CD8-positive, alpha-beta memory T cell (primary cell): ENCODE measurements at places on chromosomes 3 and 15.

DNA sequence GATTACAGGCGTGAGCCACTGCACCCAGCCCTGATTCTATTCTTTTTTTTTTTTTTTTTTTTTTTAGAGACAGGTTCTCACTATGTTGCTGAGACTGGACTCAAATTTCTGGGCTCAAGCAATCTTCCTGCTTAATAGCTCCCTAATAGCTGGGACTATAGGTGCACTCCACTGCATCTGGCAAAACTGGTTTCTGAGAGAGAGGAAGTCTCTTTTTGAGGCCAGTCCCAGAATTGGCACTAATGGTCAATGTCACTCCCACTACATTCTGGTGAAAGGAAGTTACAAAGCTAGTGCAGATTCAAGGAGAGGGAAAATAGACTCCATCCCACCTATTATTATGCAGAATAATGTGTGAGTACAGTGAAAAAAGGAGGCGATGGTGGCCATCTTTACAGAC lies 5.8 kb upstream of the TGFBR2 start:
- no peak for DNase-seq
- H3K36me3 ChIP-seq = no peaks in the 10 kb centered on the region
- H3K4me1 ChIP-seq = peaks cover 54% of the 10 kb centered on the region

- H3K4me3 ChIP-seq = no peak overlapping the region
- H3K27ac ChIP-seq = no peak overlapping the region
- H3K4me1 ChIP-seq = peaks cover 32% of the 10 kb centered on the region
- no peak for DNase-seq
Measured at GRCh38 chr3:44867421-44868111, 5.9 kb downstream of the TMEM42 start.

- no peaks in the 10 kb centered on the region for H3K36me3 ChIP-seq
- DNase-seq = no peak
- H3K4me3 ChIP-seq = no peak overlapping the region
- no peaks in the 10 kb centered on the region for H3K27me3 ChIP-seq
Measured at GRCh38 chr3:52831500-52832301, 1.2 kb upstream of the ITIH4 start.

DNA sequence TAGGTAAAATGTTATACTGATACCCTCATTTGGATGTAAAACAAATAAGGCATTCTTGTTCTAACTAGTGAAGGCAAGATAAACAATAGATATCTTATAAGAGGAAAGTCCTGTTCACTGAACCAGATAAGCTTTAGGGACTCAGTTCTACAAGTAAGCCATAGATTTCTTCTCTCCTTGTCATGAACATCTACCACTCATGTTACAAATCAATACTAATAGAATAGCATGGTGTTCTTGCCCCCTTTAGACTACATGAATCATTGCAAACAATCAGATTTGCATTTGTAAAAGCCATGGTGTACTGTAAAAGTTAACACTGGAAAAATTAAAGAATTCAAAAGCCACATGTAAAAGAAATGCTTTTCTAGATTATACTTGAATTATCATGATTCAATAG lies 500.1 kb downstream of the NLGN1 start:
- no peaks in the 10 kb centered on the region for H3K27me3 ChIP-seq
- no peaks in the 10 kb centered on the region for H3K4me1 ChIP-seq
- no peak for DNase-seq
- H3K4me3 ChIP-seq = no peak overlapping the region
- H3K36me3 ChIP-seq = no peaks in the 10 kb centered on the region

DNA sequence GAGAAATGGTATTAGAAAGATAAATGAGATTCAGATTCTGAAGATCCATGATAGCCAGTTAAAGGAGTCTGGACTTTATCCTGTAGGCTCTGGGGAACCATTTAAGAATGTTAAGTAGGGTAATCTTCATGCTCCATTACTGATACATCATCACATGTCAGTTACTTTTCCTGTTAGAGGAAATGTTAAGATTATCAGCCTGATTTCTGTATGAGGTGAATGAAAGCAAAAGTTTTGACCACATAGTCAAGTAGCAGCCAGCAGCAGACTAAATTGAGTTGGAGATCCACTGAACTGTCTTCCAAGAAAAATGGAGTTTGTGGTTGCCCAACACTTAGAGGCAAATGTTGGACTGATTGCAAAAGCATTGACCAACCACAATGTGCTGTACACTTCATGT lies 4.7 kb upstream of the COPB2 start:
- H3K27ac ChIP-seq = no peak overlapping the region
- H3K4me1 ChIP-seq = peaks cover 4% of the 10 kb centered on the region
- no peak for DNase-seq
- no peaks in the 10 kb centered on the region for H3K36me3 ChIP-seq
- no peak overlapping the region for H3K4me3 ChIP-seq

DNA sequence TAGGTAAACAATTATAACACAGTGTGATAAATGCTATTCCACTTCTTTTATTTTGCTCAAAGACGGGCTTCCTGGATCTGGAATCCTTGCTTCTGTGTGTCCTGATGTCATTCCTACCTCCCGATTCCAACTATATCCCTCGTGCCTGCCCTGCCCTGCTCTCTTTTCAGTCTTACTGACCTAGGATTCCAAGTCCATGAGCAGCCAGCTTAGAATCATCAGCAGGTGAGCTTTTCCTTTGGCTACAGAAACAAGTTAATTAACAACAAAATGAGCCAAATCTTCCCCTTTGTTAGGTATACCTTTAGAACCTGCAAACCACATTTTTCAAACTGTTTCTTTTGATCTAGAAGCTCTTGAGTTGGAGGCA lies 21.9 kb upstream of the KPNA1 start:
- no peak overlapping the region for H3K27ac ChIP-seq
- H3K4me1 ChIP-seq = no peaks in the 10 kb centered on the region
- no peak for DNase-seq
- H3K4me3 ChIP-seq = no peak overlapping the region
- H3K27me3 ChIP-seq = no peaks in the 10 kb centered on the region

- no peak overlapping the region for H3K27ac ChIP-seq
- H3K36me3 ChIP-seq = no peaks in the 10 kb centered on the region
- H3K4me1 ChIP-seq = no peaks in the 10 kb centered on the region
Measured at GRCh38 chr3:182760576-182761164, 32.6 kb upstream of the ATP11B start.

DNA sequence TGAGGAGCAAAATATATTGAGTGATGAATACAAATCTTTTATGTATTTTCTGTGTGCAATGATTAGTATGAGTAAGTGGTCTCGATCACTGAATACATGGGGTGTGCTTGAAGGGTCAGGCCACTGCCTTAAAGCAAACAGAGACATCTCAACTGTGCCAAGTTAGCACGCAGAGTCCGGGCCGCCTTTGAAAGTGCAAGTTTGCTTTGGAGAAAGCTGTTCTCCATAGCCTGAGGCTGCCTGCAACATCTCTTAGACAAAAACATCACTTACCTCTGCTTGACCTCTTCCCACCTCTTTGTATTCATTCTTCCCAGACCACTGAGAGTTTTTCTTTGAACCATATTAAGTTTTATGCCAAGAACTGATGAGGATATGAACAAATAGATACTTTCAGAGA lies 267.0 kb downstream of the ZBTB20 start:
- no peaks in the 10 kb centered on the region for H3K36me3 ChIP-seq
- H3K4me3 ChIP-seq = no peak overlapping the region
- no peak overlapping the region for H3K27ac ChIP-seq
- H3K27me3 ChIP-seq = no peaks in the 10 kb centered on the region
- no peak for DNase-seq
- no peaks in the 10 kb centered on the region for H3K4me1 ChIP-seq

- H3K27ac ChIP-seq = no peak overlapping the region
- peaks cover 48% of the 10 kb centered on the region for H3K4me1 ChIP-seq
- no peaks in the 10 kb centered on the region for H3K27me3 ChIP-seq
- no peak overlapping the region for H3K4me3 ChIP-seq
- H3K36me3 ChIP-seq = no peaks in the 10 kb centered on the region
Measured at GRCh38 chr15:99442252-99442897, 123.4 kb upstream of the MEF2A start.

- no peak overlapping the region for H3K4me3 ChIP-seq
- H3K27me3 ChIP-seq = no peaks in the 10 kb centered on the region
- DNase-seq = no peak
- peaks cover 7% of the 10 kb centered on the region for H3K4me1 ChIP-seq
- no peak overlapping the region for H3K27ac ChIP-seq
- H3K36me3 ChIP-seq = no peaks in the 10 kb centered on the region
Measured at GRCh38 chr3:171334465-171334811, 125.8 kb downstream of the TNIK start.

GRCh38 chr3:46848271-46849044 lies 14.8 kb downstream of the MYL3 start:
- no peak overlapping the region for H3K4me3 ChIP-seq
- no peaks in the 10 kb centered on the region for H3K36me3 ChIP-seq

DNA sequence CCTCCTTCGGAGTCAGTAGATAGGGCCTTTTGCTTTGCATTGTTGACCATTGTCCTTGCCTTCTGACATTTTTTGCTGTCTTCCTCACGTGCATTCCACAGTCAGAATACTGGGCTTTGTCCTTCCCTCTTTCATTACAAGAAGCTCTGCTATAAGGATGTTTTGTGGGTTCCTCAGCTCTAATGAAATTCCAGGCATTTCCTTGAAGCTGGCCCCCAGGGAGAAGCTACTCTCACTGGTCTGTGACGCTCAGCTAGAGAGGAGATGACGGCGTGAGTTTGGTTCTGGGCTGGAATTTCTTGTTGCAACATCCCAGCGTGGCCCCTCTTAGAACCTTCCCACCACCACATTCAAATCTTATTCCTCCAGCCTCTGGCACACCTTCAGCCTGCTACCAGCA lies 210.2 kb downstream of the TJP1 start:
- no peak overlapping the region for H3K4me3 ChIP-seq
- no peaks in the 10 kb centered on the region for H3K4me1 ChIP-seq
- no peak for DNase-seq
- H3K27me3 ChIP-seq = no peaks in the 10 kb centered on the region

- DNase-seq = no peak
- no peaks in the 10 kb centered on the region for H3K36me3 ChIP-seq
- no peaks in the 10 kb centered on the region for H3K4me1 ChIP-seq
- no peak overlapping the region for H3K4me3 ChIP-seq
- no peaks in the 10 kb centered on the region for H3K27me3 ChIP-seq
Measured at GRCh38 chr3:122067588-122068240, 12.6 kb downstream of the CD86 start.

DNA sequence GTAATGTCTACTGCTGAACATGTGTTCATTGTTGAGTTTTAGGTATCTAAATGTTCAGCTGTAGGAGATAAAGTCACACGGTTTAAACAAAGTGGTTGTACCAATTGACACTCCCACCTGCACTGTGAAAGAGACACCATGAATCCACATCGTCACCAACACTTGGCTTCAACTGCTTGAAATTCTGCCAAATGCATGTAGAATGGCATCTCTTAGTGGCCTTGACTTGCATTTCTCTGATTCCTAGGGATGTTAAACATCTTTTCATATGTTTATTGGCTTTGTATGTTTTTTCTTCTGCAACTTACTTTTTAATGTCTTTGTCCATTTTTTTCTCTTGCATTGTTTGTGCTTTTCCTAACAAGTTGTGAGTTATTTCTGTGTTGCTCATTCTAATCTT lies 43.4 kb downstream of the RPLP1 start:
- H3K27ac ChIP-seq = no peak overlapping the region
- no peaks in the 10 kb centered on the region for H3K4me1 ChIP-seq
- H3K4me3 ChIP-seq = no peak overlapping the region
- DNase-seq = no peak

- H3K4me3 ChIP-seq = no peak overlapping the region
- H3K4me1 ChIP-seq = no peaks in the 10 kb centered on the region
- no peaks in the 10 kb centered on the region for H3K36me3 ChIP-seq
Measured at GRCh38 chr15:69624155-69624520, 171.5 kb downstream of the RPLP1 start.

DNA sequence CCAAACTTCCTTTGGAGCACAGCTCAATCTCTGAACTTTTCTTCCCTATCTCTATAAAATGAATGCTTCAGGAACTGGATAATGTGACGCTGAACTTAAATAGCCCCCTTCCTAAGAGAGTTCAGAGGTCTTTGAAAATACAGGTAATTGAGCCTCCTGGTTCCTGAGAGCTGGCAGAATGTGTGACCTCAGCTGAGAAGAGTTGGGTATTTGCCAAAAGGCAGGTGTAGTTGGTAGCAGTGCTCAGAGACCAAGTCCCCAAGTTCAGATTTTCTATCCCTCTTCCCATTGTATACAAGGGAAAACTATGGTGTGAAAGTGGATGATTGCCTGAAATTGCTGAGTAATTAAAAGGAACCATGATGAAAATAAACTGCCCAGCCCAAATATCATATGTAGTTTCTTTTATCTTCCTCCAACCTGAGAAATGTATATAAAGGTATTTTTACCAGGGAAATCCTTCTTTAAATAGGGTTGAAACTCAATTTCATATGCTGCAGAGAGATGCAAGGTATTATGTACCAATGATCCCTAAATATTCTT lies 154.6 kb upstream of the ICE2 start:
- no peaks in the 10 kb centered on the region for H3K4me1 ChIP-seq
- H3K36me3 ChIP-seq = no peaks in the 10 kb centered on the region
- no peak overlapping the region for H3K4me3 ChIP-seq
- no peaks in the 10 kb centered on the region for H3K27me3 ChIP-seq

DNA sequence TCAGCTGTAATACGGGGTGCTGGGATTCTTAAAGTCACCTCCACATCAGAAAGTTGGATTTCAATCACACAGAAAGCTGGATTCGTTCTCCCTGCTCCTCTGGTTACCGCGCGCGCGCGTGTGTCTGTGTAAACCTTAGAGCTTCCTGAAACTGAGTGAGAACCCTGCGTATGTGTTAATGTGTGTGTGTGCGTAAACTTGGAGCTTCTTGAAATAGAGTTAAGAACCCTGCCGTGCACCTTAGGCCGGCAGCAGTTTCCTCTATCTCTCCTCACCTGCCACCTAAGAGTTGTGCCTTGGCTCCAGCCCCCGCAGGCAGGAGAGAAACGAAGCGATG lies 531 bp downstream of the LZTFL1 start:
- H3K36me3 ChIP-seq = no peaks in the 10 kb centered on the region
- peaks cover 15% of the 10 kb centered on the region for H3K4me1 ChIP-seq
- peak overlapping the region; percentile 87 for H3K27ac ChIP-seq
- peak overlapping the region; percentile 78 for H3K4me3 ChIP-seq

DNA sequence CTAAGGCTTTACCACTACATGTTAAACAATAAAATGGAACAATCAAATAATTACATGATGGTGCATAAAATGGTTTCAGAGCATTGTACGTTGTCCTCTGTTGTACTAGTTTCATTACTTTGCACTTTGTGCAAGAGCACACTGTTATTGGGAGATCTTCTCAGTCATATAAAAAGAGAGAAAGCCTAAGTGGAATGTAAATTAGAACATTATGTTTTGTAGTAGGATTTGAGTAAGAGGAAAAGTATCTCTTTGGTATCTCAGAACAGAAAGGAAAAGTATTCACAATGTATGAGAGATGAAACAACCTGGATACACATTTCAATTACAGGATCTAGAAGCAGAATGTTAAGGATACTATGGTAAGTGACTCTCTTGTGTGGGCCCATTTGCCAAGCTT lies 26.9 kb upstream of the PLSCR2 start:
- H3K27ac ChIP-seq = no peak overlapping the region
- no peaks in the 10 kb centered on the region for H3K36me3 ChIP-seq
- no peaks in the 10 kb centered on the region for H3K27me3 ChIP-seq
- peaks cover 5% of the 10 kb centered on the region for H3K4me1 ChIP-seq
